ENCODE measurements at places on chromosomes 11 and 22. TPM values are rescaled to one million over a fixed set of nuclear protein-coding genes. Genes with fewer than 3 reads are reported as not detected.
A peak's percentile ranks its signal among the peaks of the same experiment; 100 is the strongest.

- no peak for DNase-seq
Measured at GRCh38 chr22:41261541-41262249, 21.0 kb upstream of the CHADL start.

DNA sequence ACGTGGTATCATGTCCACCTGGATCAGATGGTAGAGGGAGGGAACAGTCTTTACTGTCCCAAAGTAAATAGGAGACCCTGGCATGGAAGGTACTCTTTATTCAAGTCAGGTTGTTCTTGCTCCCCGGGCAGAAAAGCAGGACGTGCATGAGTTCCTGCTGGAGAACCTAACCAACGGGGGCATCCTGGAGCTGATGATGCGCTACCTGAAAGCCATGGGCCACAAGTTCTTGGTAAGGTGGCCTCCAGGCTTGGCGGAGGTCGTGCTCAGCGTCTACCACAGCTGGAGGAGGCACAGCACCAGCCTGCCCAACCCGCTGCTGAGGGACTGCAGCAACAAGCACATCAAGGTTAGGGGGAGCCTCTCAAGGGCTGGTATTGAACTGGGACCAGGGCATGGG lies 48.7 kb downstream of the CABIN1 start:
- no peak for DNase-seq

DNA sequence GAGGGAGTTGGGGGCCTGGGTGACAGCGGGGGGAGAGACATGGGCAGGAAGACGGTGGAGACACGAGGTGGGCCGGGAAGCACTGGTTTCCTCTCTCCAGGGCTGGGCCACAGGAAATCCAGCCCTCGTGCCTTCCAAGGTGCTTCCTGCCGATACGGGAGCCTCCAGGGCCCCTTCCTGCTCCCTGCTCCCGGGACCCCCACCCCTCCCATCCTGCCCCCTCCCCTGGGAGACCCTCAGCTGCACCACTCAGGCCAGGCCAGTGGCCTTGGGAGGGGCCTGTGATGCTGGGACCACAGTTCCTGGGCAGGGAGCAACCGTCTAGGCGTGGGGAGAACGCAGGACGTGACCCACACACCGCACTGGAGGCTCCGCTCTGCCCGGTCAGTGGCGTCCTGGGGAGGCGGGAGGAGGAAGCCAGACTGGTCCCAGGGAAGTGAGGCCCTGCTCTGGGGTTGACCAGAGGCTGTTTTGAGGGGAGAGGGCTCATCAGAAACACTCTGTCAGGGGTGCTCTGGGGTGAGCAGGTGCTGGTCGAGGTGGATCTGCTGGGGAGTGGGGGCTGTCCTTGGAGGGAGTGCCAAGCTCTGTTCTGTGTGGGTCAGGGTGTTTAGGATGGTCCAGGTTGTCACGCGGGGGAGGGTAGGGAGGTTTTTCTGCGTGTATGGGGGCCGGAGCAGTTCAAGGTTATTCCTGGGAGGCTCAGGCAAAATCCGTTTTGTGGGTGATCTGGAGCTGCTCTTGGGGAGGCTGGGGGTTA lies at the start of gene SHANK3:
TSS of gene SHANK3 (plus strand) at position 353 of the 760 bp plus-strand sequence.
- DNase-seq: no peak

DNA sequence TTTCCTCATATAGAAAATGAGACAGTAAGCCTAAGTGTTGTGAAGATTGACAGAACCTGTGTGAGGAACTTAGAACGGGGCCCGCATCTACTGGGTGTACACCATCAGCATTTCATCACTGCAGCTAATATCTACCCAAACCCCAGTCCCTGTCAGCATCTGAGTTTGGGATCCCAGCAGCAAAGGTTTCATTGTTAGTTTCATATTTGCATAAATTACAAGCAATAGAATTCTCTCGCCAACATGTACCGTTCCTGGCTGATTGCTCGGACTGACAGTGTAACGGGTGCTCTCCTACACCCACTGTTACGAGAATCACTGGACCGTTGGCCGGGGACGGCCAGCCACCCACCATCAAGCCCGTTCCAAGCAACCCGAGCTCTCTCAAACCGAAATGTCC lies 10.4 kb upstream of the TMPRSS6 start:
- DNase-seq: peak; percentile 31

DNA sequence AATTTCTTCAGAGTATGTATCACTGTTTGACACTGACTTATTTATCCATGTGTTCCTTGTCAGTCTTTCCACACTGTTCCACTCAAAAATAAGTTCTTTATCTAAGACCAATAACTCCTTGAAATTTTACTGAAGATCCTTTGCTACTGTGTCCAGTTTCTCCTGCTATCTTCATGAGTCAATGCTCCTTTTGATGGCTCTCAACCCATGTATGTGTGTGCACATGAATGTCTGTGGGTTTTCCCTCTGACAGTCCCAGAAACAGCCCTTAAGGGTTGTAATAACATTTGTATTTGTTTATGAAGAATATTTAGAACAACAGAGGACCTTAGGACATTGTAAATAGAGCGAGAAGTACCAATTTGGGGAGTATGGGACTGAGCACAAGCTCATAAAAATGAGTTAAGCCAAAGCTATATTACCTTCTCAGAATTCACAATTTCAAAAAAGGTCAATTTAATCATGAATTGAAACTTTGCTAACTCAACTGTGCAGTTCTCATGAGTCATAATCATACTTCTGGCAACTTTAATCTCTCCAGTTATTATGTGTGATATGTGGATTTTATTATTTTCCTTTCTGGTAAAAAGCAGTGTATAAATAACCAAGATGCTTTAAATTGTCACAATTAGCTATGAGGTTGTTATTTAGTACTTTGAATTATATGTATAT lies 533.6 kb downstream of the CNTN5 start:
- DNase-seq: no peak

DNA sequence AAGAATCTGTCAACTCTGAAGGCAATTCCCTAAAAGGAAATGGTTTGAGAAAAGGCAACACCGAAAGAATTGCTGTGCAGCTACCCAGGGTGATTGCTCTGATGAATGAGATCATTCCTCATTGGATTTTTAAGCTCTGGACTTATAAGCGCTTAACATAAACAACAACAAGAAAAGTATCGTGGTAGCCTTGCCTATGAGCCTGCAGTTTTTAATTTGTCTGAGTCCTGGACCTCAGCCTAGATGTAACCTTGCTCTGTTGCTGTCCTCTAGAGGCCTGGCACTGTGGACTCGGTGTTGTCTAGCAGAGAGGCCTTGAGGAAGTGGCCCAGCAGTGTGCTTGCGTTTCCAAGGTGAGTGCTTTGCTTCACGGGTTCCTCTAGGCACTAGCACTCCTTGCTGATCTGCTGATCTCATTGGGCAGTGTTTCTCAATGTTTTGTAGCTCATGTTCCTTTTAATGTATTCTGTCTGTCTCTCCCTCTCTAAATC lies 20.4 kb downstream of the CCDC81 start:
- no peak for DNase-seq

- DNase-seq: no peak
Measured at GRCh38 chr11:78354408-78355308, 63.0 kb downstream of the GAB2 start.

- DNase-seq: no peak
Measured at GRCh38 chr11:30635401-30635989, 49.3 kb upstream of the MPPED2 start.

DNA sequence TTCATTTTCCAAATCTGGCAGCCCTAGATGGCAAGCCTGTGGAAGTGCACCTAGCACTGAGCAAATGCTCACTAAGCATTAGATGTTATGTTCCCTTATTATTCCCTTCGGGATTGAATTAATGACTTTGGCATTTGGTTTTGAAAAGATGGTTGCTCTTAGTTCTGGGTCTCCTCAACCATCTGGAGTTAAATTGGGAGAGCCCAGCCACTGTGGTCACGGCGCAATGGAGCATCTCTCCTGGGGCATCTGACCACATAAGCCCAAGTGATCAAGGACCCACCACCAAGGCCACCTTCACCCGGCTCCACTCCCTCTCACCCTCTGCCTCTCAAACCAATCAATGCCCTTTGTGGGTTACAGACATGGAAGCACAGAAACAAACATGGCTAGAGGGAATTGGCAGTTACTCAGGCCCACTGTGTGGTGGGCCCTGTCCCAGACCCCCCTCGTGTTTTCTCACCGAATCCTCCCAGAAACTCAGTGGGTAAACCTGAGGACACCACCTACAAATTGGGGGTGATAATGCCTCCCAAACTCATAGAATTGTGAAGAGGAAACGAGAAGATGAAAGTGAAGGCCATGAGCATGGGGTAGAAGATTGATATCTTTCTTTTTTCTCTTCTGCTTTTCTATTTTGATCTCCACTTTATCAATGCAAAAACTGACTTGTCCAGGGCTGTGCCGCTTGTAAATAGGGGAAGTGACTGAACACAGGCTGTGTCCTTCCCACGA lies 52.2 kb downstream of the IRAG1 start:
- DNase-seq: no peak

GRCh38 chr11:122804161-122804560 lies 34.1 kb upstream of the CRTAM start:
- no peak for DNase-seq

DNA sequence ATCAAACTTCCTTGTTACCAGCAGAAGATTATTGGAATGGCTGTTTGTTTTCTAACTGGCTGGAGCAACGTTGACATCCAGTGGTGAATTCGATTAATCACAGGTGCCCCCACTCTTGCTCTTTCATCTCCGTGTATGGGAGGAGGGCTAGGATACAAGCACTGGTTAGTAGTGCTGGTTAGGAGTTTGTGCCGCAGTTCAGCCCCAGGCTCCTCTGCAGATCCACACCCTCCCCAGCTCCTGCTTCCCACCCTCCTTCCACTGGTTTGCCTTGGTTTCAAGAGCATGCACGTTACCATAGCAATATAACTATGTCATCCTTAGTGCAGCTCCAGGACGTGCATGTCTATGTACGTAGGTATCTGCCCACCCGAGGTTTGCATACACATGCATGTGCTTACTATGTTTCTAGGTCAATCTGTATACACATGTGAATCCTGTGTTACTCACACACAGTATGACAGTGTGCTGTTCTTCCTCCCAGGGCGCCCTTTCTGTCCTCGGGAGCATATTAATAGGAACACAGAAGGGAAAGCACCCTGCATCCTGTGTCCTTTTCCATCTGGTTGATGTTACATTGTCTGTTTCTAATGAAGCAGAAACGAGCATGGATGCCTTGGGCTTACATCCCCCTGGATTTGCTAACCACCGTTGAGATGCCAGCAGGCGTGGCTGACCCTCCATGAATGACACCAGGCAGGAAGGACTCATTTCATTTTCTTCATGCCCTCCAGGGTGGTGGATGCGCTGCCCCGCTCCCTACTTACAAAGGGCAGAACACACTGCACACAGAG lies 539.3 kb downstream of the OPCML start:
- no peak for DNase-seq

DNA sequence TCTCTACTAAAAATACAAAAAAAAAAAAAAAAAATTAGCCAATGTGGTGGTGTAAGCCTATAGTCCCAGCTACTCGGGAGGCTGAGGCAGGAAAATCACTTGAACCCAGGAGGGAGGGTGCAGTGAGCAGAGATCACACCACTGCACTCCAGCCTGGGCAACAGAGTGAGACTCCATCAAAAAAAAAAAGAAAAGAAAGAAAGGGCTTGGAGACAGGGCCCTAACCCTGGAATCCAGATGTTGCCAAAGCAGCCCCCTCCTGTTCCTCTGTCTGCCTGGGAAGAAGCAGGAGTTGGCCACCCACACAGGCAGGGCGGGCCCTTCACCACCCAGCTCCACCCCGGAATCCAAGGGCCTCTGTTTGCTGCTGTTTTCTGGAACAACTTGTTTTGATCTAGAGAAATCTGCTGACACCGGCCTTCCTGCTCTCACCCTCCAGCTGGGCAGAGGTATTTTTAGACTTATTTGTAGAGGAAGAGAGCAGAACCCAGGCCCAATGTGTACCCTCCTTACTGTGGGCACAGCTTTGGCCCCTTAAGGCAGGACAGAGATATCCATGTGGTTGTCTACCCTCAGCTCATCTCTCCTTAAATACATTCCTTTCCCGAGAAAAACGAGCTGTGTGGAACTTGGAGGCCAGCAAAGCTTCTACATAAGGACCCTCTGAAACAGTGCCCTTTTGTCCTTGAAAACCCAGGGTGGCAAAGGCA lies 2.7 kb upstream of the NEAT1 start:
- peak; percentile 51 for DNase-seq

DNA sequence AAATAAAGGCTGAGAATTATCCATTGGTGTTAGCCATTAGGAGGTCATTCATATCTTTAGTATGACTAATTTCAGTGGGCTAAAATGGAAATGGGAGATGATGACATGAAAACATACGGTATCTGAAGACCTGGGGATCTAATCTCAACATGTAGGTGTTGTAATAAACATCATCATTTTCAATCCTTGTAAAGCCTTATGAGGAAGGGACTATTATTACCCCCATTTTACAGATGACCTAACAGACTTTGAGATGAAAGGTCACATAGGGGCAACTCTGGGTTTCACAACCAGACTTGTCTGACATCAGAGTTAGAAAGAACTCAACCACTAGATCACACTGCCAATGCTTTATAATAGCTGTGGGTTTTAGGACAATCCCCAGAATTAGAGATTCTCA lies 34.8 kb upstream of the TMEM135 start:
- no peak for DNase-seq

GRCh38 chr11:70628855-70629844 lies 230.8 kb downstream of the CTTN start:
- no peak for DNase-seq

DNA sequence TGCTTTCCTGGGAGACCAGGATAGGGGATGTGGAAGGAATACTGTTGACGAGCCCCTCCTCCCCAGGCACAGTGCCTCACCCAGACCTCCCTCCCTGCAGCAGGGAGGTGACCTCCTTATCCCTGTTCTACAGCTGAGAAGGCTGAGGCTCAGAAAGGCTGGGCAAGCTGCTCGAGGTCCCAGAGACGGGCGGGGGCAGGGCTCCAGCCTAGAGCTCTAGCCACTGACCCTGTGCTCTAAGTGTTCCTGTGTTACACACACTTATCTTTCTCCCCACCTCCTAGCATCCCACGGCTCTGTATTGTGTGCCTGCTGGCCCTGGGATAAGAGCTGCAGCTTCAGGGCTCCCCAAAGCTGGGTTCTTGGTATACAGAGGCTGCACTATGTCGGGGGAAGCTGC lies 7.9 kb downstream of the CCDC134 start:
- no peak for DNase-seq

The MMP1 gene
- total RNA-seq: not detected

The MRGPRF gene
- total RNA-seq: not detected

The ARHGAP42 gene
- not detected for total RNA-seq

The PLAAT5 gene
- 1.8 TPM for total RNA-seq

The CARD18 gene
- not detected for total RNA-seq

Data from CD4-positive, CD25-positive, alpha-beta regulatory T cell (primary cell).